ENCODE measurements at places on chromosomes 4 and X.

- no peak for DNase-seq
Observed at GRCh38 chrX:17038681-17039161, 92.3 kb downstream of the REPS2 start.

GRCh38 chr4:63788271-63788670 is 621.0 kb downstream of the TECRL start:
- DNase-seq: no peak

GRCh38 chrX:38870361-38870895 is 69.2 kb downstream of the MID1IP1 start:
- no peak for DNase-seq

DNA sequence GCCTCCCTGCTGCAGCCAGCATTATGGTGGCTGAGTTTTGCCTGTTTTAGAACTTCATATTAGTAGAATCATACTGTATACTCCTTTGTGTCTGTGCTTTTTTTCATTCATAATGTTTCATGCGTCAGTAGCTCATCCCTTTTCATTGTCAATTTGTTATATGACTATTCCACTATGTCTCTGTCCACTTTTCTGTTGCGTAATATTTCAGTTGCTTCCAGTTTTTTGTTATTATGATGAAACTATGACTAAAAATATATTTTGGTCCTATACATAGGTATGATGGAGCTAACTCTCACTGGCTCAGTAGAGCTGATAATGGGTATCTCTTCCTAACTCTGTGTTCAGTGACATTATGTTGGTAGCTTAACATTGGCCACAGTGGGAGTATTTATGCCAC is 48.3 kb downstream of the DMP1 start:
- DNase-seq: no peak

DNA sequence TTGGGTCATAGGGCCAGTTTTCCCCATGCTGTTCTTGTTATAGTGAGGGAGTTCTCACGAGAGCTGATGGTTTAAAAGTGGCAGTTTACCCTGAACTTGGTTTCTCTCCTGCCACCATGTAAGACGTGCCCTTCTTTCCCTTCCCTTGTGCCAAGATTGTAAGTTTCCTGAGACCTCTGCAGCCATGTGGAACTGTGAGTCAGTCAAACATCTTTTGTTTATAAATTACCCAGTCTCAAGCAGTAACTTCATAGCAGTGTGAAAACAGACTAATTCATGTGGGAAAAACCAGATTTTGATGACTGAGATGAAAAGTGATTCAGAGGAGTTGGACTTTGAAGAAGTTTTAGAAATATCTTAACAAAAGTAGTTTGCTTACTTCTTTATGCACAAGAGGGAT is 101.4 kb downstream of the ARHGAP10 start:
- DNase-seq: no peak

- no peak for DNase-seq
Observed at GRCh38 chr4:86730310-86730709, 118.9 kb downstream of the SLC10A6 start.

- no peak for DNase-seq
Observed at GRCh38 chr4:169121861-169122382, 111.9 kb upstream of the CBR4 start.

DNA sequence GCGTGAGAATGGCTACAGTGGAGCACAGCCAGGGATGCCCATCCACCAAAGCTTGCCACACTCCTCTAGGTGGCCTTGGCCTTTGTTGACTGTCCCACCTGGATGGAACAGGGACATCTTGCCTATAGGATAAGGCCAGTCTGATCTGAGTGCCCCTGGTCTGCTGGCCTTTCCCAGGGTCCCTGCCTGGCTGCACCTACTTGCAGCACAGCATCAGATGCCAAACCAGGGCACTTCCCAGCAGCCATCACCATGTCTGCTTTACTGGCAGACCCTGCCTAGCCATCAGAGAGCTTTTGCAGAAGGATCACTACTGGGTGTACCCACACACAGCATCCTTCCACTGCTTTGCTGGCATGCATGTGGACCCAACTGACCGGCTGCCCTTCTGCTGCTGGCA is 143.2 kb downstream of the GABRA3 start:
- no peak for DNase-seq

GRCh38 chr4:30868111-30868895 is 148.1 kb downstream of the PCDH7 start:
- DNase-seq: no peak

DNA sequence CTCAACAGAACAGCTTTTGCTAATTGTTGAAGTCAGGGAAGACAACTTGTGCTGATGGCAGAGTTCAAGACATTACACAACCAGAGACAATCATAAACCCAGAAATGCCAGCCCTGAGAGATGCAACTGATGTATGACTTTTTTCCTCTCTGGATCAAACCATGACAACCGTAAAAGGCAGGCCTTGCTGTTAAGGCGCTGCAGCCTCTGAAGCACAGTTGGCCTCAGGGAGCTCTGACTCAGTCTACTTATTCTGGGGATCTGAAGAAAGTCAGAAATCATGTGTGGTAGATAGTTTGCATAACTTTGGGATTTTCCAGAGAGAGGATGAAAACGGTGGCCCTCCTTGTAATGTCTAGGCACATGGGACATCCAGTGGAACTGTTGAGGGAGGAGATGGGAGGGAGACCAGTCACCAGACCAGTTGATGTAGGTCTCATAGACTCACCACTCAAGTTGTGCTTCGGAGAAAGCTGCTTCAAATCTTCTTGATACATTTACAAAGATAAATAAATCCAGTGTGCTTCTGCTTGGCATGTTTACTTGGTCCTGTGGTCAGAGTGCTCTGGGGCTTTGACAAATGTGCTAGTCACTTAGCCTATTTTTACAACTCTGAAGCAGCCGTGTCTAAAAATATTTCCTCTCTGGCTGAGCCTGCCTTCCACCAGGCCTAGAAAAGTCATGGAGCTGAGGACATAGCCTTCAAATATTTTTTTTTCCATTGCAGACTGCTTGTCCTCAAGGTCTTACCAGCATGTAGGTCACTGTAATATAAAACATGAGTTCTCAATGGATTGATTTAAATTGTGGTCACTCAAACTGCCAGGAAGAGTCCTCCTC is 7.5 kb downstream of the HADH start:
- no peak for DNase-seq

DNA sequence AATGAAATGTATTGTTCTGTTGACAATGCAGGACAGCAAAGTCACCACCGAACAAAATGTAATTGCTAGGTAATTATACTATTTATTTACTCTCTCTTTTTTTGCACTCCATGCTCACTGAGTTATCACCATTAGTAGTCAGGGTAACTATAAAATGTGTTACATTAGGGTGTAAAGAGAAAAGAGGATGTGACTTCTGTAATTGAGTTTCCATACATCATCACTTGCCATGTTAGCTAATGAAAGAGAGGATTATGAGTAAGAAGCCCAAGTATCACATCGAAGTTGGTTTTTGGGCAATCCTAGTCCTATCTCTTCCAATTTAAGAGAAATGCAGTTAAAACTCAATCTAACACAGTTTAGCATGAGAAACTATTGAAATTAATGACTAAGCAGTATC is 7.6 kb downstream of the ZXDA start:
- no peak for DNase-seq

DNA sequence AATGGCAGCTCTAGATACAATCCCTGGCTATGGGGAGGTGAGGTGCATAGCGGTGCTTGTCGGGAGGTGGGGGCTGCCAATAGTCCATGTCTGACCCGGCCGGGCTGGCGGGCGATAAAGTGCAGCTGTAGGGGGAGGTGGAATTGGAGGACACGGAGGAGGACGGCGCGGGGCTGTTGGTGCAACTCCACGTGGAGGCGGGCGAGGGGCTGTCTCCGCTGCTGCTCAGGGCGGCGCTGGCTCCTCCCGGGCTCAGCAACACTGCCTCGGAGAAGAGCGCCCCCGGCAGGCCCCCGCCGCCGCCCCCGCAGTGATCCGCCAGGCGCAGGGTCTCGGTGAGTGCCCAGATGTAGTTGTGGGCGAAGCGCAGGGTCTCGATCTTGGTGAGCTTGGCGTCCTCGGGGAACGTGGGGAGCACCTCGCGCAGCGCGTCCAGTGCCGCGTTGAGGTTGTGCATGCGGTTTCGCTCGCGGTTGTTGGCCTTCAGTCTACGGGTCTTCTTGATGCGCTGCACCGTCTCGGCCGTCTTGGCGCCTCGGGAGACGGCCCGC is 1.3 kb downstream of the NEUROG2 start:
- DNase-seq: no peak

DNA sequence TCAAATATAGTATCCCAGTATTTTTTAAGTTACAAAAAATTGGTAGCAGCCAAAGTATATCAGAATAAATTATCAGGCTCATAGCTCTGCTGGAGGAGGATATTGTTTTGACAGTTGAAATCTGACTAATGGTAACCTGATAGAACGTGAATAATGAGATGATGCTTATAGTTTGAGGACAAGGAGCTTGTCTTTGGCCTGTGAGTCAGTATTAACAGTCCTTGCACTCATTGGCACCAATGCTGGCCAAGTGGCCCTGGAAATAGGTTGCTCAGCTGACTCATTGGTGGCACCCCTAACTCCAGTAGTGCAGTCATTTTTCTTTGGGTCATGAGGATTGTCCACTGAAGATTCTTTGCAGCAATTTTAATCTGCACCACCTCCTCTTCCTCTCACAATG is 203.3 kb upstream of the JADE1 start:
- no peak for DNase-seq

- DNase-seq: no peak
Observed at GRCh38 chr4:159021597-159022385, 81.1 kb upstream of the RAPGEF2 start.

DNA sequence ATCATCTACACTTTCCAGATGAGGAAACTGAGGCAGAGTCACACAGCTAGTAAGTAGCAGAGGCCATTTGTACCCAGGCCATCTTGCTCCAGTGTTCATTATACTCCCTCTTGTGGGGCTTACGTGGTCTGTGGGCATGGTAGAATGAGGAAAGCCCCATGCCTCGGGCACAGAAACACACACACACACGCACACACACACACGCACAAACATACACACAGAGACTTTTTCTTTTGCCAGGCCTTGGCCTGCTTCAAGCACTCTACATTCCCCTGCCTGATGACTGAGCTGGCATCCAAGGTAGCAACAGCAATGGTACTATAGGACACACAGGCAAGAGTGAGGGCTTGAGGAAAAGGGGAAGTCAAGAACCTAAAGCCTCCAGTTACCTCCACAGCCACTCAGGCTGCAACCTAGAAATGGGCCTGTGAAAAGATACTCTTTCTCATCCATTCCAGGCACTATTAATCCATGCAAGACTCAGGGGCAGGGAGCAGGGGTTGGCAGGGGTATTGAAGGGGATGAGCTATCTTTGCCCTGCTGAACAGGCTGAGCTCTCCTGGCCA is 43.6 kb downstream of the STARD8 start:
- no peak for DNase-seq

GRCh38 chrX:107626481-107626880 is 1.8 kb upstream of the PRPS1 start:
- no peak for DNase-seq

- no peak for DNase-seq
Observed at GRCh38 chrX:51641421-51642021, 22.8 kb upstream of the CENPVL3 start.

DNA sequence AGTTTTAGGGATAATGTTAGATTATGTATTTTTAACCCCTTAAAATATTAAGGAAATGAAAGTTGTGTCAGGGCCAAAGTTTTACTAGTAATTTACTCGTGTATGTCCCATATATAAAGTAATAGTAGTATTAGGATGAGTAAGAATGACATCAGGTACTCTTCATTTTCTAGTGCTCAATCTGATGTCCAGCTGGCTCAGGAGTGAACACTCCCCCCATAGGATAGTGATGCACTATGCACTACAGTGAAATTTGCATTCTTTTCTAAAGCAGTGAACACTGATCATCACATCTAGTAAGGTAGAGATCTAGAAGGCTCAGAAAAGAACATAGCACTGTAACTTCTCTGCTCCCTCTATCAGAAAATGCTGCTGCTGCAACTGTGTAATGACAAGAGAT is 409.7 kb downstream of the GLUD2 start:
- DNase-seq: no peak
